ENCODE measurements at places on chromosomes 12 and 14. TPM values are rescaled to one million over a fixed set of nuclear protein-coding genes. Genes with fewer than 3 reads are reported as not detected.

- DNase-seq: no peak
Observed at GRCh38 chr14:88488897-88489296, 65.9 kb downstream of the PTPN21 start.

DNA sequence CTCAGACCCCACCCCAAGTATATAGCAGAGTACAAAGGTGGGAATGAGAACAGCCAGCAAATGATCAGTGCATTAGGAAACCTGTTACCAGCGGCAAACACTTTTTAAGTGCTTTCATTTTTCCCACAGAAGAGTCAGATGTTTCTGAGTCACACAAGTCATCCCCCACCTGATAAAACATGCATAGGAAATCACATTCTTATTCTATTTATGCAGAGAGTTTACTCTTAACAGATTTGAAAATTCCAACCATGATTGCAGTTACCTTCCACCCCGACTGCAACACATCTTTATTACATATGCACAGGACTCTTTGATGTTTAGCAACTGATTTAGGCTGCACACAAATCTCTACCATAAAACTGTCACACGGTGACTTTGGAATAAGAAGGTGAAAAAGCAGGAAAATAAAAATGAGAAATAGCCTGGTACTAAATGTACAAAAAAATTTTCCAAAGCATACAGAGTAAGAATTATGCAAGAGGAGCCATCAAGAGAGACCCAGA is 236.4 kb downstream of the PAWR start:
- peak; percentile 13 for DNase-seq

Gene PLBD1
- polyA plus RNA-seq: 44.9 TPM

DNA sequence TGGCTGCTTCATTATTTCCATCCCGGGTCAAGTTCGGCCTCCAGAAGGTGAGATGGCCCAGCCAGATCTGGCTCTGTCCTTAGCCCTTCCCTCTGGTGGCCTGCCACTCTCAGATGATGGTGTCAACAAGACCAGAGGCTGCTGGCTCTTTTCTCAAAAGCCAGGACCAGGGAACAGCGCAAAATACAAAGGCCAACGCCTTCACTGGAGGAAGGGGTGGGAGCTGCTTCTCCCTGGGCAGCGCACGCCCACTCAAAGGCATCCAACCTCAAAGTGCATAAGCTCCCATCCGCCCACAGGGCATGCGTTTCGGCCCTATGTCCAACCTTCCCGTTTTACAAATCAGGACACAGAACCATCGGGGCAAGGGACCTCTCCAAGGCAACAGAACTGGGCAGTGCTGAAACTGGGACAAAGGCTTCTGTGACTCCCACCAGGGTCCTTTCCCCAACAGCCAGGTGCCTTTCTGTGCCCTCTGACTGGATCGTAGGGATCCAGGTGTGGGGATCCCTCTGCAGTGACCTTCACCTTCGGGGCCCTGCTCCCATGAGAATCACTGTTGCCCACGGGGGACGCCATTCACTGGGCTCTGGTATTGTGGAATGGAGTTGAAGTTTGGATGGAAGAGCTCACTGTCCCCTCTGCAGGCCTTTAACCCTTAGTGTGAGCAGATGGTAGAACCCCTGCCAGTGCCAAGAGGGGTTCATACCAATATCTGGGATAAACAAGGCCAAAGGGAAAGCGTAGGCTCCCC is 76.8 kb downstream of the NINJ2 start:
- DNase-seq: no peak

DNA sequence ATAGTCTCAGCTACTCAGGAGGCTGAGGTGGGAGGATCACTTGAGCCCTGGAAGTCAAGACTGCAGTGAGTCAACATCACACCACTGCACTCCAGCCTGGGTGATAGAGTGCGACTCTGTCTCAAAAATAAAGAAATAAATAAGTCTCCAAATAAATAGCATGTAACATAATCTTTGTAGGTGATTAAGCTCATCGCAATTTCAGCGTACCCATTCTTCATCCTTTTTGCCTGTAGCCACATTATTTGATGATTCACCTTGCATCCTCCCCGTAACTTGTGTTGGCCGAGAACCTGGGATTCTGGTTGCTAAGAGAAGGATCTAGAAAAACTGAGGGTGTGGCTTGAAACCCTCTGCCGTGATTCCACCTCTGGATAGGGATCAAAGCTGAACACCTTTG is 115.1 kb downstream of the GALC start:
- DNase-seq: no peak

GRCh38 chr12:6946033-6946919 is 2.5 kb downstream of the C12orf57 start:
- DNase-seq: peak; percentile 98

DNA sequence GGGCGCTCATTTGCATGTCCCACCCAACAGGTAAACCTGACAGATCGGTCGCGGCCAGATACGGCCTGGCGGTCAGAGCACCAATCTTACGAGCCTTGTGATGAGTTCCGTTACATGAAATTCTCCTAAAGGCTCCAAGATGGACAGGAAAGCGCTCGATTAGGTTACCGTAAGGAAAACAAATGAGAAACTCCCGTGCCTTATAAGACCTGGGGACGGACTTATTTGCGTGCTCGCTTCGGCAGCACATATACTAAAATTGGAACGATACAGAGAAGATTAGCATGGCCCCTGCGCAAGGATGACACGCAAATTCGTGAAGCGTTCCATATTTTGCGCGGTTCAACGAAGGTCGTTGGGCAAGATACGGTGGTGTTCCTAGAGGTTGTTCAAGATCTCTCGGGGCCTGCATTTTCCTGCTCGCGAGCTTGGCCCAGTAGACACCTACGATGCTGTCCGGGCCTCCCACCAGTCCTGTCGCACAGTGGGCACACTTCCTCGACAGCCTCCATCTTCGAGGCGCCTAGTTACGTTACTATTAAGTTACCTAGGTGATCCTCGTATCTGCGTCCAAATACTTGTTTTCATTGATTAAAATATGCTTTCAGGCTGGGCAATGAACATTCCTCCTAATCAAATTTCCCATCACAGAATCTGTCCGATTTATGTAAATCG is at the start of gene RNU6-7:
Gene RNU6-7, plus strand, starts transcription at position 230 of the 675 bp plus-strand sequence.
- no peak for DNase-seq

DNA sequence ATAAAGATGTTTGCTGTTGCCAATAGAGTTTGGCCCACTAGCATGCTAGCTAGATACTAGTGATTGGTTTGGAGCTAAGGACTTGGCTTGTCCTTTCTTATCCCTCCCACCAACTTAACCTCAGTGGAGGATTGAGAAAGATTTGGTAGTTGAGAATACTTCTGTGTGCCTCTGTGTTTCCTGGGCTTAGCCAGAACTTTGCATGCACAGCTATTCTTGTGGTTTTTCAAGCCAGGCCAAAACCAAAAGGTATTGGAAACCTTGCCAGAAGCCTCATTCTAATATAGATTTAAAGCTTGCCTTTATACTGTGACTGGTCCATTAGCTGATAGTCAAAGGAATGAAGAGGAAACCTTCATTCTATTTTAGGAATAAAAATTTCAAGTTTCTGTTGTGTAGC is 188.5 kb downstream of the CCDC91 start:
- no peak for DNase-seq

Gene CIT
- polyA plus RNA-seq: 0.22 TPM

DNA sequence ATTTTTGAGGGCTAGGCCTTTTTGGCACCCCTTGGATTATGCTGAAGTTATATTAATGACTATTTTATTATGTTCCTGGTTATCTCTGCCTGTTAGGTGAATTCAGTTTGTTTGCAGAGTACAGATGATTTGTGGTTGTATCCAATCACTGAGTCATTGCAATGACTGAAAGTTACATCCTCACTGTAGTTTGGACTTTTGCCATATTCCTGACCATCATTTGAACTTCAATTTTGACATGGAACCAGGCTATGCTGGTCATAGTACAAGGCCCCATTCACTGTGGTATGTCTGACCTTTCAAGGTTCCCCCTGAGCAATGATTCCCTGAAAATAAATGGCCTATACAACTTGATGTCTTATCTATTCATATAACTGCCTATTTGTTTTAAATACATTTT is 621.0 kb downstream of the CCER1 start:
- no peak for DNase-seq

Gene GOLT1B
- polyA plus RNA-seq: 9.4 TPM

DNA sequence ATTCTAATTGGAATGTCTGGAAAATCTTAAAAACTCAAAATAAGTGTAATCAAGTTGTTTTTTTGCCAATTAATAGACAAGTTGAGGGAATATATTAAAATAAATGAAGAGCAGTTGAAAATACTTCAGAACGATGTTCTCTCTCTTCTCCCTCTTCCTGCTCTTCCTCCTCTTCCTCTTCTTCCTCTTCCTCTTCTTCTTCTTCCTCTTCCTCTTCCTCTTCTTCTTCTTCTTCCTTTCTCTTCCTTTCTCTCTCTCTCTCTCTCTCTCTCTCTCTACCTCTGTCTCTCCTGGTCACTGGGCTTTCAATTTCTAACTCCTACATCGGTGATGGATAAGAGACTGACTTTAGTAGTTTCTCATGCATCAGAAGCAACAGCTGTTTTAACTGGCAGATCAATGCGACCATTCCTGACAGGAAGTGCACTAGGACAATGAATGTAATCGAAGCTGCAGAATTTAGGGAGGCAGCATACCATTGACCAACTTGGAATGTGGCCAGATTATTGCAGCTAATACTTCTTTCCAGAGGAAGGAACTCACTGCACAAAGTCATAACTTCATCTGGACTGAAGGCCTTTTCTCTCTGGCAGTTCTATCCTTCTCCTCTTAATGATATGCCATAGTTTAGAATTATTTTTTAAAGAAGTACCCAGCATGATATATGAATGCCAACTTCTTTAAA is 13.8 kb upstream of the TMTC2 start:
- no peak for DNase-seq

- DNase-seq: peak; percentile 89
Observed at GRCh38 chr12:49707128-49707811, at the start of gene FMNL3. FMNL3 (minus strand) TSS chr12:49707405; CDS start chr12:49707180, 225 bp downstream.

Gene MAP3K9
- polyA plus RNA-seq: 1.3 TPM

Gene PTPN21
- 4.7 TPM for polyA plus RNA-seq

DNA sequence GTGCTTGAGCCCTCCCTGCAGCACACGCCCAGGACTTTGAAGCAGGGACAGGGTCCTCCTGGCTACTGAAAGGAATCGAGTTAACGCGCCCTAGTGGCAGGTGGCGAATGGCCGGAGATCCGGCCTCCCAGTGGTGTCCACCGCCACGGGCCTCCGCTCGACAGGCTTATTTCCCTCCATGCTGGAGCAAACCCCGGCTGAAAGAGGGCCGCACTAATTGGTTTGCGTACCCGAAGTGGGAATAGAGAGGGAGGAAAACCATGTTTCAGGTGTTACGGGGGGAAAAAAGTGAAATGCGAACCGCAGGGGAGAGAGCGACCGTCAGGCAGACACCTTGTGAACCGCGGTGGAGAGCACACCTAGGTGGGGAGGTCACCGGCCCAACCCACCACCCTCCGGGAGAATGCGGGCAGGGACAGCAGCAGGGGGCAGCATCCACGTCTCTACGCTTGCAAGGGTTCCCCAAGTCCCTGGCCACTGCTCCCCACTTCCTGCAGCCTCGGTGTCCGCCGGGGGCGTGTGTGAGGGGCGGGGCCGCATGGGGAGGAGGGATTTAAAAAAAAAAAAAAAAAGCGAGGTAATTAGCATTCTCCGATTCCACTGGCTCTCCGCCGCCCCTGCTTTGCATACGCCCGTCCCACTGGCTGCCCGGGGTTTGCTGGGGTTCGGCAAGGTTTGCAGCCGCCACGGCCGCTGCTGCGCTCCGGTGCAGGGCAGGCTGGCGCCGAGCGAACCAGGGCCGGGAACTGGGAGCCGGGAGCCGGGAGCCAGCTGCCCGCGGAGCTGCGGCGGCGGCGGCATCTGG is 224.6 kb upstream of the CRY1 start:
- DNase-seq: peak; percentile 93
